Sigmoid colon (tissue), 7 donors: ENCODE measurements at places on chromosomes 3 and 15. TPM values are rescaled to one million over a fixed set of nuclear protein-coding genes. Genes with fewer than 3 reads are reported as not detected.

- peaks cover 18% of the 10 kb centered on the region for H3K36me3 ChIP-seq
- H3K4me1 ChIP-seq, result no peaks in the 10 kb centered on the region
- no peak for DNase-seq
- H3K27ac ChIP-seq, result peak overlapping the region; percentile 98
Observed at GRCh38 chr3:123685780-123686179, 100.9 kb upstream of the HACD2 start.

- no peaks in the 10 kb centered on the region for H3K27me3 ChIP-seq
- H3K36me3 ChIP-seq, result no peaks in the 10 kb centered on the region
- H3K4me1 ChIP-seq, result peaks cover 16% of the 10 kb centered on the region
- peak overlapping the region; percentile 73 for H3K27ac ChIP-seq
- DNase-seq, result peak; percentile 98
Observed at GRCh38 chr3:49199239-49199899, 28.0 kb downstream of the KLHDC8B start.

DNA sequence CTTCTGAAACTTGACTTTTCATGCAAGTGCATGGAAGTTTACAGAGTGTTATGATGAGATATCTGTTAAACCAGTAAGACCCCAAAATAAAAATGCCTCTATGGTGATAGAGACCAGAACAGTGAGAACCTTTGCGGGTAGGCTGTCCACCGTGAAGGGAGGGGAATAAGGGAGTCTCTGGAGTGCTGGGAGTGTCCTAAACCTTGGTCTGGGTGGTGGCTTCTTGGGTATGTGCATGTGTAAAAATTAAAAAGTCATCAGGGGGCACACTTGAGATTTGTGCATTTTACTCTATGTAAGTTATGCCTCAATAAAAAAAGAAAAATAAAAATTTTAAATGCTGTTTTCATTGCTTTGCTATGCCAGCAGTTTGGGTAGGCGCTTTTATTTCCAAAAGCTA lies 38.2 kb upstream of the BNC1 start:
- H3K4me1 ChIP-seq, result no peaks in the 10 kb centered on the region
- H3K27ac ChIP-seq, result no peak overlapping the region
- H3K27me3 ChIP-seq, result no peaks in the 10 kb centered on the region
- no peak overlapping the region for H3K4me3 ChIP-seq

Gene MAP2K1
- 22.5 TPM for total RNA-seq

GRCh38 chr3:135226057-135226456 lies 431.0 kb downstream of the EPHB1 start:
- DNase-seq, result no peak
- H3K27me3 ChIP-seq, result no peaks in the 10 kb centered on the region
- no peaks in the 10 kb centered on the region for H3K4me1 ChIP-seq

DNA sequence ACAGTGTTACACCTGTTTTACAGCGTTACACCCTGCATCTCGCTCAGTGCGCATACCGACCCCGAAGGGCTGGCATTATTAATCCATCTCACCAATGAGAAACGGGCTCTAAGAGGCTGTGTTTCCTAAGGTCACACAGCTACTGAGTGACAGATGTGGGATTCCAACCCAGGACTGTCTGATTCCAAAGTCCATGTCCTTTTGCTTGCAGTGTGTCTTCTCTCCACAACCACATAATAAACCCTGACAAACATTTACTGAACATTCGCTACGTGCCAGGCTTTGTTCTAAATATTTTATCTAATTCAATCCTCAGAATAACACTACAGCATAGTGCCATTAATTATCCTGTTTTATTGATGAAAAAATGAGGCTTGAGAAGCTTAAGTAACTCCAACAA lies 79.1 kb downstream of the RAB11A start:
- no peaks in the 10 kb centered on the region for H3K36me3 ChIP-seq
- no peak overlapping the region for H3K4me3 ChIP-seq
- no peaks in the 10 kb centered on the region for H3K27me3 ChIP-seq
- no peaks in the 10 kb centered on the region for H3K4me1 ChIP-seq
